Activated CD4-positive, alpha-beta T cell treated with anti-CD3 and anti-CD28 coated beads, Interleukin-2, amount 50 U/mL, for 4 hours (primary cell): ENCODE measurements at places on chromosomes 1 and 21.

DNA sequence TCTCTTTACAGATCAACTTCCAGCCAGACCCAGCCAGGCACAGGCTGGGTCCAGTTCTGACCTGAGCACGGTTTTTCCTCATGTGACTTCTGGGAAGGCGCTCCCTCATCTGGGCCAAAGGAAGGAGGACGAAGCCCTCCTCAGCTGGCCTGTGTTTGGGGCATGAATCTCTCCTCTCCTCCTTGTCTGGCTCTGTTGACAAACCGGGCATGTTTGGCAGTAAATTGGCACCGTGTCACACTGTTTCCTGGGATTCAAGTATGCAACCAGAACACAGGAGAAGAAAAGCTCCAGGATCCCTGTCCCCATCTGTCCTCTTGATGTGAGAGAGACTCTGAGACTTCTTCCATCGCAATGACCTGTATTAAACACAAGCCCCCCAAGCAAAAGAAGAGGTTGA lies 18.3 kb downstream of the NECAP2 start:
- no peak for DNase-seq

GRCh38 chr1:96424877-96425276 lies 296.7 kb upstream of the PTBP2 start:
- DNase-seq, result no peak

GRCh38 chr1:203624341-203624712 lies 2.3 kb upstream of the ATP2B4 start:
- DNase-seq, result no peak

- no peak for DNase-seq
Measured at GRCh38 chr21:33286600-33287456, 20.7 kb downstream of the IL10RB start.

DNA sequence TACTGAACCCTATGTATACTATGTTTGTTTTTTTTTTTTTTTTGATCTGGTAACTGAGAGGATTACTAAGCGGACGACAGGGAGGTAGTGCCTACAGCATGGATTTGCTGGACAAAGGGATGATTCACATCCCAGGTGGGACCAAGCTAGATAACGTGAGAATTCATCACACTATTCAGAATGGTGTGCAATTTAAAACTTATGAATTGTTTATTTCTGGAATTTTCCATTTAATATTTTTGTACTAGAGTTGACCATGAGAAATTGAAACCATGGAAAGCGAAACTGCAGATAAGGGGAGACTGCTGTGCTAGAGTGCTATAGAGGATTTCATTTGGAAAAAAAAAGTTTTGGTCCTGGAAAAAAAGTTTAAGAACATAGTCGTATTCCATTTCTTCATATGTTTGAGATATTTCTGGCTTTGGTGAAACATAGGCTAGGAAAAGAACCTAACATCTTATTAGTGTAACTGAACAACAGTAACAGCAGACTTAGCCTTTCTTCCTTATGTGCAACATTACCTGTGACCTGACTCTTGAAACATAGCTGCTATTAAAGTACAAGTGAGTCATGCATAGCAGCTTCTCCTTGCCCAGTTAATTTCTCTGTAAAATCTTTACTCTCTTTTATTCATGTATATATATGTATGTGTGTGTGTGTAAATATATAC lies 202.5 kb downstream of the FGGY start:
- no peak for DNase-seq

DNA sequence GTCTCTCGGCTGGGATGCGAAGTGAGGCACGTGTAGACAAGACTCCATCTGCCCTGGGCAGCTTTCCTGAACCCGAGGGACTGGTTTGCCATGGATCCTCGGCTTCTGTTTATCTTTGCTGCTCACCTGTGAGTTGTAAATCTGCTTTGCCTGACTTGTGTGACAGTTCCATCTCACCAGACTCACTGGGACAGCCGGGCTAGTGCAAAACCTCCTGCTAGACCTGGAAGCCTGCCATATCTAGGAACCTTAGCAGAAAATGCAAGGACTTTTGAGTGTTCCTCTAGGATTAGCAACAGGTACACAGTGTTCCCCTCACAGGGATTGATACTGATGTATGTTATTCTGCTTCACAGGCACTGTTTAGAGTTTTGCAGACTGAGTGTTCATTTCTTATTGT lies 218.6 kb downstream of the URB2 start:
- DNase-seq, result no peak

GRCh38 chr1:98045211-98045766 lies 124.5 kb upstream of the DPYD start:
- DNase-seq, result no peak

DNA sequence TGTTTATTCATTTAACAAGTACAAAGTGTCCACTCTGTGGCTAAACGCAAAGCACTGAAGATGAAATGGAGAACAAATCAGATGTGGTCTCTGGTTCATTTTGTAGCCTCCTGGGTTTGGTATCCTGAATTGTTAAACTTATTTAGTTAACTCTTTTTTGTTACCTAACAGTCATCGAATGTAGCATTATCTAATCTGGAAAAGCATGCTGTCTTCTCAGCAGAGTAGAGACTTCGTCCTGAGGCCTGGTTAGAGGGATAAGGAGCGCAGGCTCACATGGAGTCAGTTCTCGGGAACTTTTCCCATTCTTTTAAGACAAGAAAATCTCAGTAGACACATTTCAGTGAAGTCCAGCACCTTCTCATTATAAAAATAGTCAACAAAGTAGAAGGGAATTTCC lies 33.1 kb upstream of the SH3D21 start:
- DNase-seq, result no peak

DNA sequence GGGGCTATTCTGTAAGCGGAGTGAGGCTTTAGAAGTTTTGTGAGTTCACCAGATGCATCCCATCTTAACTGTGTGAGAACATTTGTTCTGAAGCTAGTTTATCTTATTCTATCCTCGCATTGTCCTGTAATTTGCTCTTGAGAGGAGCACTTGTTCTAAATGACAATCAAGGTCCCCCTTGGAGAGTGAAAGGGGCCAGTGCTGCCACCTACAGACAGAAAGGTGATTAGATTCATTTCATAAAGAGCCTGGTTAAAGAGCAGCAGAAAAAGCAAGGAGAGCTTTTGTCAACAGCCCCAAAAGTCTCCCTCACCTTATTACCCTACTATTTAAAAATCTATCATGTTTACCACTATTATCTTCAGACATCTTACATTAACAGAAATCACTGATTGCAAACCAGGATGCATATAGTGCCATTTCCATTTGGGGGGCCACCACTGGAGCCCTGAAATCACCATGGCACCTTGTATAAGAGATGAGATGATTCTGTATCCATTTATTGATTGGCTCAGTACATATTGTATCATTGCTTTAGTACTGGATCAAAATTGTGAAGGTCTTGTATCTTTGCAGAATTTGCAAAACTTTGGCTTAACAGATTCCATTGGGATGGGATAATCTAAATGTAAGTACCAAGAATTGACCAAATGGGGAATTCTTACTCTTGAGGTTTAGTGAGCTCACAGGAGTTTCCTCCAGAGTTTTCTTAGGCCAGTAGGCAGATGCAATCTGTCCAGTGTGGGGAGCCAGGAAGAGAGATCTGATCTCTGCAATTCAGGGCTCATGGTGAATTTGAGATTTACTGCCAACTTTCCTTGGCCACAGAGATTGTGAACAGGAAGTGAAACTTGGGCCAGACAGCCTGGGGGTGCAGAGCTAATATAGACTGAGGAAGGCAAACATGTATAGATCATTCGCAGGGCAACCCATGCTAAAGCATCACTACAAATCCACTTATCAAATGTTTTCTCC lies 64.3 kb upstream of the TRABD2B start:
- DNase-seq, result no peak

DNA sequence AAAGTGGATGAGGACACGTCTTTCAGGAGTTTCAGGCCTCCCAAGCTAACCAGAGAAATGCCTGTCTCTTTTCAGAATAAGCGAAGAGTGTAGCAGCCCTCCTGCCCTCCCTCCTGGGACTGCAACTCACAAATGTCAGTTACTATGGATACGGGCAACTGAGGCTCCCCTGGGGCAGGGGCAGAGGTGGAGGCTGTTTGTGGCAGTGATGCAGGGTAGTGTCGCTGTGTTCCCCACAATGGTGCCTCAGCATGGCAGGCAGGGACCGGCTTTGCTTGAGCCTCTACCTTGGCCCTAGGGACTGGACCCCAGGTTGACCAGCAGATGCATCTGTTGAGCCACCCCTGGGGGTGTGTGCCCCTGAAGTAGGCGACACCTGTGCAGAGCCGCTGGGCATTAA lies 10.2 kb downstream of the NFASC start:
- DNase-seq, result no peak

DNA sequence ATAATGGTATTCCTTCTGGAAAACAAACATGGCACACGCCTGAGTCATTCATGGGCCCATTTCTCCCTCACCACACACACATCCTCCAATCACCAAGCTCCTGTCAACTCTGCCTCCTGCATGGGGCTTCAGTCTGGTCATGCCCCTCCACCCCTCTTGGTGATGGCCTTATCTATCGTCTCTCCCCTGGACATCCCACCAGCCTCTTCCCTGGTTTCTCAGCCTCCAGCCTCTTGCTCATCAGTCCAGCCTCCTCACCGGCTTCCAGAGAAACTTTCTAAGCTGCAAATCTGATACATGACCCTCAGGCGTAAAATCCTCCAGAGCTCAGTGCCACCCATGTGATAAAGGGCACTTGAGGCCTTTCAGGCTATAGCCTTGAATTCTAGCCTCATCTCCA lies 243.9 kb downstream of the FOXD2 start:
- no peak for DNase-seq

DNA sequence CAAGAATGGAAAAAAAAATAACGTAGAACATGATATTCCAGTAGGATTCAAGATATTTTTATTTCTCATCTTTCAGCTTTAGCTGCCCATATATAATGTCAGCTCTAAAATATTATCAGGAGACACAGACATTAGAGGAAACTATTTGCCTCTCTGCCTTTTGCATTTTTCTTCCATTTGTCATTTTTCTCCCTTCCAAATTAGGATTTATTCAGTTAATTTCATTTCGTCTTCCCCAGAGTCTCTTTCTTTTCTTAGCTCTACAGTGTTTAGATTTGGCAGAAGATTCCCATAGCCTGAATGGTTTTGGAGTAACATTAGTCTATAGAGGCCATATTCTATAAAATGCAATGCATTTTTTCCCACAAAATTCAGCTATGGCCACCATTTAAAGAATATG lies 5.1 kb upstream of the ENAH start:
- no peak for DNase-seq

- no peak for DNase-seq
Measured at GRCh38 chr1:209621741-209622655, 30.2 kb downstream of the LAMB3 start.

- no peak for DNase-seq
Measured at GRCh38 chr1:212034516-212035122, 738 bp downstream of the INTS7 start.

- no peak for DNase-seq
Measured at GRCh38 chr1:227305894-227306626, 12.2 kb downstream of the CDC42BPA start.

DNA sequence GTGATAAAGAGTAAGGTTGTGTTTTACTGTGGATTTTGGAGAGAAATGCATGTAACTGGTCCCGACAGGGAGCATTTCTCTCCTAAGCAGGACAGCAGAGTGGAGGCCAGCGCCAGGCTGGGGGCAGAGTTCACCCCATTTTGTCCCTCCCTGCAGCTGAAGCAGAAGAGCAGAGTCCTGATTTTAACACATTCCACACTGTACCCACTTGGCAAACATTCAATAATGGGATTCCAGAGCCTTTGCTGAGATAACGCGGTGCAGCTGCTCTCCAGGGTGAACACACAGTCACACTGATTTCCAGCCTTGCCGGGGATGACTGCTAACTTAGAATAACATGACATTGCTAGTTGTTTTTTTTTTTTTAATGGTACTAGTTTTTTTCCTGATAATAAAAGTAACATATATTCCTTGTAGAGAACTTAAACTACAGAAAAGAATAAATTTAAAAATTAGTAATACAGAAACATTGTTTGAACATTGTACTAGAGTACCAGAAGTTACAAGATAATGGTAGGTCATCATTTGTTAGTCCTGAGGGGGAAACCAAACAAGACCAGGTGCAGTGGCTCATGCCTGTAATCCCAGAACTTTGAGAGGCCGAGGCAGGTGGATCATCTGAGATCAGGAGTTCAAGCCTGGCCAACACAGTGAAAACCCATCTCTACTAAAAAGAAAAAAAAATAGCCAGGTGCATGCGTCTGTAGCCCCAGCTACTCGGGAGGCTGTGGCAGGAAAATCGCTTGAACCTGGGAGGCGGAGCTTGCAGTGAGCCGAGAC lies 77.2 kb downstream of the SCCPDH start:
- no peak for DNase-seq

DNA sequence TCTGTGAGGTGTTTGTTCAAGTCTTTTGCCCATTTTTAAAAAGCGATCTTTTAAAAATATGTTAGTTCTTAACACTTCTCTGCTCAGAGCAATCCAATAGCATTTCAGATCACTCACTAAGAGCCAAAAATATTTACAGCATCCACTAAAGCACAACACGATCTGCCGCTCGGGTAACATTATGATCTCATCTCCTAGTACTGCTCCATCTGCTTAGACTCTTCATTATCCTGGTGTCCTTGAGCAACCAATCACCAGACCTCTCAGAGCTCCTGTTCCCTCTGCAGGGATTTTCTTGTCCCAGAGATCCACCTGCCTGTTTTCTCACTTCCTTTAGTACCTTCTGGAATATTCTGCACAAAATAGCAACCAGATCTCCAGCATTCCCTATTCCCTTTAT lies 235.3 kb upstream of the ESRRG start:
- no peak for DNase-seq

GRCh38 chr1:234881893-234882771 lies 246.5 kb downstream of the TOMM20 start:
- peak; percentile 4 for DNase-seq

- DNase-seq, result no peak
Measured at GRCh38 chr1:167219194-167219593, 1.5 kb upstream of the POU2F1 start.

DNA sequence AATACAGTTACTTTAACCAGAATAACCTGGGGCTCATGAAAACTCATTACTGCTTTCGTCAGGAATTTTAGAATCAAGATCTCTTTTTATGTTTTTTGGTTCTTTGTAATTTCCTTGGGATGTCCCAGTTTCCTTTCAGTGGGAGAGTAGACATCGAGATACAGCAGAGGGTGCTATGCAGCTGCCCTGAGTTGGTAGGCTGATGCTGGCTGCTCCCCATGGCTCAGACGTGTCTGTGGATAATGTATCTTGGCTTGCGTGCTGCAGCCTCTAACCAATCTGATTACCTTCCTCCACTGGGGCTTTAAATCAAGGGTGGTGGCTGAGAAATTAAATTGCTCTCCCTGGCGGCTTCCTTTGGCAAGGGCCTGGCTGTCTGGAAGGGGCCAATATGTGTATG lies 253.7 kb downstream of the CACNA1E start:
- DNase-seq, result no peak

GRCh38 chr1:60222360-60223115 lies 149.0 kb upstream of the C1orf87 start:
- no peak for DNase-seq

- DNase-seq, result no peak
Measured at GRCh38 chr21:14825514-14825974, 239.3 kb downstream of the NRIP1 start.

DNA sequence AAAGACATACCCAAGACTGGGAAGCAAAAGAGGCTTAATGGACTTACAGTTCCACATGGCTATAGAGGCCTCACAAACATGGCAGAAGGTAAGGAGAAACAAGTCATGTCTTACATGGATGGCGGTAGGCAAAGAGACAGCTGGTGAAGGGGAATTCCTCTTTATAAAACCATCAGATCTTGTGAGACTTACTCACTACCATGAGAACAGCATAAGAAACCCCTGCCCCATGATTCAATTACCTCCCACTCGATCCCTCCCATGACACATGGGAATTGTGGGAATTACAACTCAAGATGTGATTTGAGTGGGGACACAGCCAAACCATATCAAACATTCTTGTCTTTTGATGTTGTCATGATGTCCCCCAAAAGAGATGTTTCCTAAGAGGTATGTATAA lies 103.3 kb downstream of the DUSP10 start:
- DNase-seq, result no peak

GRCh38 chr21:26449161-26449560 lies 123.9 kb downstream of the CYYR1 start:
- DNase-seq, result no peak
